Activated naive CD8-positive, alpha-beta T cell treated with anti-CD3 and anti-CD28 coated beads, Interleukin-2, amount 50 U/mL, for 16 hours (primary cell): ENCODE measurements at places on chromosomes 13 and 19.

GRCh38 chr13:88932950-88933349 is 1261.8 kb downstream of the SLITRK5 start:
- no peak for DNase-seq

DNA sequence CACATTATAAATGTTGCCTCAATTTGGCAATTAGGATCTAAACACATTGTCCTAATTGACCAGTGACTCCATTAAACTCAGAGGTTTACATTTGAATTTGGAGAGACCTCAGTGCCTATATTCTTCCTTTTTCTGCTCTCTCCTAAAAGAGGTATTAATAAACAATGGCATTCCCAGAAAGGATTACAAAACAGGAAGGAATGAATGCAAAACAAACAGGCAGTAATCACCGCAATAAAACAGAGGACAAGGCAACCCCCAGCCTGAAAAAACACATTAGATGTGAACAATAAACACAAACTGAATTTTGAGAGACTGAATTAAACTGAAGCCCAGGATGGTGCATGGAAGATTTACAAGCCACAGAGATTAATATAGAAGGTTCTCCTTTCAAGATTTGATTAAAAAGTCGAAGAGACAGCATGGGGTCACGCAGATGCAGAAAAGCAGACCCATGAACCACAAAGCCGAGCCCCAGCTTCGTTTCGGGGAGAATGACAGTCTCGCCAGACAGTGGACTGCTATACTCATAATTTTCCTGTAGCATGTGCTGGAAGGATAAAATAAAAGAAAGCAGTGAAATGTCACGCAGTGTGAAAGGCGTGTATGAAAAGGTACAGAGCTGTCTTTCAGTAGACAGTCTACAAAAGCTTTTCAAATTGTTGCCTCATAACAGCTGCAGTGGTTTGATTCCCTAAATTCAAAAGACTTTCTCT is 503.0 kb downstream of the LIG4 start:
- DNase-seq, result no peak

DNA sequence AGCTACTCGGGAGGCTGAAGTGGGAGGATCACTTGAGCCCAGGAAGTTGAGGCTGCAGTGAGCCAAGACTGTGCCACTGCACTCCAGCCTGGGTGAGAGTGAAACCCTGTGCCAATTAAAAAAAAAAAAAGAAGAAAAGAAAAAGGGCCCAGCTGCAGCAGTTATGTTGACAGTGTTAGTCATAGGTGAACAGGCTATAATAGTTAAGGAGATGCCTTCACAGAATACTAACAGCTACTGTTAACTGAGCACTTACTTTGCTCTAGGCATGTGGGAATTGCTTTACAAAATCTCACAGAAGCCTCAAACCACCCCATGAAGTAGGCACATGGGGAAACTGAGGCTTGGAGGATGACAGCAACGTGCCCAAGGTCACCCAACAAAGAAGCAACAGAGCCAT is 3.9 kb downstream of the FBXO17 start:
- DNase-seq, result no peak

DNA sequence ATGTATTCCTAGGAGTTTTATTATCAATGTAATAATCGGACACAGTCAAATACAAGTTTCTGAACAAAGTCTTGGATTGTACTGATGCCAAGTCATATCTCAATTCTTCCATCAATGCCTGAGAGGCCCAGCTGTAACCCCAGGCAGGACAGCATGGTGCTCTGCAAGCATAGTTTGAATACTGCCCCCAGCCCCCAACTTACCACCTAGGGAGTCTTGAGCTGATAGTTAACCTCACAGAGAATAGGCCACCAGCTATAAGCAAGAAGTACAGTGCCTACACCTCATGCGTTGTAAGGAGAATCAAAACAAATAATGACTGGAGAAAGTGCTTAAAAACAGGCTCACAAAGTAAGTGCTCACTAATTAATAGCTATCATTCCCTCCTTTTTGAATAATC is 2.7 kb downstream of the PROSER1 start:
- no peak for DNase-seq

DNA sequence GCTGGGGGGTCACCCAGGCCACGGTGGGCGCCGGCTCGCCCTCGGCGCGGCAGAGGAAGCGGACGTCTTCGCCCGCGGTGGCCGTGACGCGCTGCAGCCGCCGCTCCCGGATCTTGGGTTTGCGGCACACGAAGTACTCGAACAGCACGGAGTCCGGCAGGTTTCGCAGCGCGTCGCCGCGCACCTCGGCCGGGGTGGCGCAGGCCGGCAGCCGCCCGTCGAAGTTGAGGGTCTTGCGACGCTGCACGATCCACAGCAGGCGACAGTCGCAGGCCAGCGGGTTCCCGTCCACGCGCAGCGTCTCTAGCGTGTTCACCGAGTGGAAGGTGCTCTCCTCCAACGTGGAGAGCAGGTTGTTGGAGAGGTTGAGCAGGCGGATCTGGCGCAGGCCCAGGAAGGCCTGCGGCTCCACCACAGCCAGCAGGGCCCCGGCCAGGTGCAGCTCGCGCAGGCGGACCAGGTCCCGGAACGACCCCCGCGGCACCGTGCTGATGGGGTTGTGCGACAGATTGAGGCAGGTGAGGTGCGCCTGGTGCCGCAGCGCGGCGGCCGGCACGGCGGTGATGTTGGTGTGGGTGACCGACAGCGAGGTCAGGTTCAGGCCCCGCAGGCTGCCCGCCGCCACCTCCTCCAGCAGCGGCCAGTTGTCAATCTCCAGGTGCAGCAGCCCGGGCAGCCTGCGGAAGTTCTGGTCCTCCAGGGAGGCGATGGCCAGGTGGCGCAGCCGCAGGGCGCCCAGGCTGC is 8.6 kb upstream of the PEAK3 start:
- no peak for DNase-seq

GRCh38 chr19:53771144-53771543 is 53.0 kb downstream of the NLRP12 start:
- DNase-seq, result no peak

DNA sequence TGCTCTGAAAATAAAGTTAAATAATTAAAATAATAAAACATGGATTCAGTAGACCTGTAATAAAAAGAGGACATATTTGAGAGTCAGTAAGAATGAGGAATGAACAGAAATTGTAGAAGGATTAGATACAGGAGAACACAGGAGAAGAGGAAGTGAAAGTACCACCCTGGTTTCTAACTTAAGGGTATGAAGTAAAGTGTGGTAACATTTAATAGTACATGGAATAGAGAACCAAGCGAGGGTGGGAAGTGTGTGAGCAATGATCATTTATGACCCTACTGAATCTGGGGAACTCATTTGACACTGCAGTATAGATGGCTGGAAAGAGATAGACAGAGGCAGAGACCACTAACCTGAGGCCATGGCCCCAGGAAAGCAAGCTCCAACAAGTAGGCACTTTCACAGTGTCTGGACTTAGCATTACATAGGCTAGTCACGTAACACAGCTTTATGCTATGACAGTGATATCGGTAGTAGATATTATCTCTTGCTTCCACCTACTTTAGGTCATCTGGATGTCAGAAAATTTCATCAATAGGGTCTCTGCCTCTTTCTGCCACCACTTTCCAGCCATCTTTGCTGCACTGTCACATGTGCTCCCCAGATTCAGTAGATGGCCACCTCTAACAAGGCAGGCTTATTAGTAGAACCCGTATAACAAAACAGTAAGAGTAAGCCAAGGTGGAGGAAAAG is 633.9 kb upstream of the MIR17HG start:
- DNase-seq, result no peak

- no peak for DNase-seq
Observed at GRCh38 chr13:46630431-46631178, 77.6 kb downstream of the LRCH1 start.

- no peak for DNase-seq
Observed at GRCh38 chr13:39345982-39346381, 257.0 kb downstream of the LHFPL6 start.

- DNase-seq, result no peak
Observed at GRCh38 chr13:73248711-73249580, 190.1 kb downstream of the KLF5 start.

DNA sequence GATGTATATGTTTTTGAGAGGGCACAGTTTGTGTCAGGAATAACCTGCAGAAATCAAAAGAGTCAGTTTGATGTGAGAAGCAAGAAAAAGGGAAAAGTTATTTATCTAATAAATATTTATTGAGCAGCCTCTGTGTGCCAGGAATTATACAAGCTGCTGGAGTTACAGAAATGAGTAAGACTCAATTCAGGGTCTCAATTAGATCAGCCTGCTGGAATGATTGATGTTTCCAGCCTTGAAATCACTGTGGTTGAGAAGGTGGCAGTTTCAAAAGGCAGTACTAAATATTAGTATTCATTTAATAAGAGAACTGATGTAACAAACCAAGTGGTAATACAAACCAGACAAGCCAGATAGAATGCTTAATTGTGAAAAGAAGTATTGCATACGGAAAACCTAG is 782.4 kb upstream of the GPC6 start:
- no peak for DNase-seq

DNA sequence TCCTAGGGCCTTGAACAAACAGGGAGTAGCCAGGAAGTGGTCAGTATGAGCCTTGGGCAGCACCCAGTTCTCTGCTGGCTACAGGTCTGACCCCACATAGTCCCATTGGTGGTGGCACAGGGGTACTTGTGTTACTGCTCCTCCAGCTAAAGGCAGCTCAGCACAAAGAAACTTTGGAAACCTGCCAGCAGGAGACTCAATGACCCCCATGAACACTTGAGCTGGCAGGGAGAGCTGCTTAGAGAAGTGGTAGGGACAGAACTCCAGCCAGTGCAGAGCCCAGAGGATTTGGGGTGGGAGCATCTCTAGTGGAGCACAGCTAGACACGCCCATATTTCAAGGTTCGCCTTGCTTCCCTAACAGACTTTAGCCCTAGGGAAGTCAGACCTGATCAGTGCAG is 10.4 kb upstream of the ZNF586 start:
- DNase-seq, result no peak

- no peak for DNase-seq
Observed at GRCh38 chr13:31038834-31039552, 106.5 kb downstream of the TEX26 start.

GRCh38 chr19:2039959-2040646 is 10.9 kb downstream of the MKNK2 start:
- no peak for DNase-seq

GRCh38 chr19:48633148-48634035 is 3.8 kb downstream of the DBP start:
- no peak for DNase-seq

- DNase-seq, result no peak
Observed at GRCh38 chr19:50516456-50516855, 2.7 kb upstream of the ASPDH start.

DNA sequence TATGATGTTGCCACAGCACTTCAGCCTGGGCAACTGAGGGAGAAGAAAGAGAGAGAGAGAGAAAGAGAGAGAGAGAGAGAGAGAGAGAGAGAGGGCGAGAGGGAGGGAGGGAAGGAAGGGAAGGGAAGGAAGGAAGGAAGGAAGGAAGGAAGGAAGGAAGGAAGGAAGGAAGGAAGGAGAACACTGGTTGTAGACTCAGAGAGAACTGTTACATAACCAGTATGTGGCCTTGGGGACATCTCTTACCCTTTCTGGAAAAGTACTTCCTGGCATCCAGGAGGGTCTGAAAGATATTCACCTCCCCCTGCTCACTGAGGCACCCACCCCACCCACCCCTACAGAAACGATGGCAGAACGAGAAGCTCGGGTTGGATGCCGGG is 2.7 kb upstream of the ARHGEF1 start:
- no peak for DNase-seq

DNA sequence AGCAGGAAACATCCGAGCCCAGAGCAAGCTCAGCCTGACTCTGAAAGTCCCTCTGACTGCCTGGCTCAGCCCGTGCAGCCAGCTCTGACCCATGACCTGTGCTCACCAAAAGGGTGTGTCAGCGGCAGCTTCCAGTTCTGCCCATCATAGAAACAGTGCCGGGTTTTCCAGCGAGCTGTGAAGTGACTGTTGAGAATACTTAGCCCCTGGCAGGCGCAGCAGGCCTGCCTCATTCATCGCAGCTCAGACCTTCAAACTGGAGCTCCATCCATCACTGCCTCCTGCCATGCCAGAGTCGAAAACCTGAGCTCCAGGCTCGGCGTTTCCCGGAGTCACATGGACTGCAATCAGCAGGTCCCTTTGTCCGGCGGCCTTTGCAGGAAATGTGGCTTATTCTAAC is 16.3 kb upstream of the GSX1 start:
- DNase-seq, result no peak

- DNase-seq, result no peak
Observed at GRCh38 chr13:96958286-96958891, 35.9 kb downstream of the OXGR1 start.

DNA sequence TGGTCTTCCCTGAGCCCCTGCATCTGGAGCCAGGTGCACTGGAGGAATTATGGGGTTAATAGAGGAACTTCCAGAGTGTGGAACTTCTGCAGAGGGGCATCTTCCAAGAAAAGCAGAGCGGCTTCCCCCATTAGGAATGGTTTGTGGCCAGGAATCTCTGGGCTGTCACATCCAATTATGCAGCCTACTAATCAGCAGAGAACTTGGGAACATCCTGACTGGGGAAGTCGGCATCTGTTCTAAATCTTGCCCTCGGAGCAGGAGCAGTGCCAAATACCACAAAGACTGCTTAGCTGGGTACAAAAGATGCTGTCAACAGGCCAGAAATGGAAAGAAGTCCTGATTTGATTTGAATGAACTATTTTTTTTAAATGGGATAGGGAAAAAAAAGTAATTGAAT is 435.1 kb downstream of the ZNF536 start:
- DNase-seq, result no peak

- DNase-seq, result no peak
Observed at GRCh38 chr13:80348314-80348713, 7.4 kb upstream of the SPRY2 start.

GRCh38 chr13:42549552-42549936 is 24.4 kb upstream of the TNFSF11 start:
- no peak for DNase-seq

DNA sequence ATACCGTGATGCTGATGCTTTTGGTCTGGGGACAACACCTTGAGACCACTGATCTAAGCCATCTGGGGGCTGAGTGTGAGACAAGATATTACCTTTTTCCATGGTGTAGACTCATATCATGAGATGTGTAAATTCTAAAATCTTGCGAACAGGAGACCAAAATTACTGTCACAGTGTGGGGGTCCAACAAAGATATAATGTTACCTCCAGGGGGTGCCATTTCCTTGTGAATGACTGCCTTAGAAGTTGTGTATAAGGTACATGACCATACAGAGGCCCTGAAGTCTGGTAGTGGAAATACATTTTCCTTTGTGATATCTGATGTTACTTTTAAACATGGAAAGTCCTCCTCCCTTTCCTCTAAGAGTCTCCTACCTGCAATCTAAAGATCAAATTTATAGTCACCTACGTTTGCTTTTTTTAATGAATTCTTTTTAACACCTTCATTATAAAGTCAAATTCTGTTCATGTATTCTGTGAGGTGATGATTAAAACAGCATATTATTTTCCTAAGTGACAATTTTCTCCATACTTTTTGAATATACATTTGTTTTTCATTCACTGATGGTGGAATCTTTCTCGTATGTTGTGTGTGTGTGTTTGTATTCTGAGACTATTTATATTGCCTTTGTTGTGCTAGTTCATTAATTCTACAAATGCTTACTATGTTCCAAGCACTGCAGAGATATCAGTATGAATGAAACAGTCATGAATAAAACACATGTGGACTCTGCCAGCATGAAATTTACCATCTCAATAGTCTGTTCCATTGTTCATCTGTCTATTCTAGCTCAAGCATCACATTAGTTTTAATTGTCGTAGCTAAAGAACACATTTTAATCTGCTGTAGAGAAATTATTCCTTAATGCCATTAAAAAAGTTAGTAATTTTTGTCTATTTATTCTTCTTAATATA is 113.7 kb downstream of the RFC3 start:
- DNase-seq, result no peak
